Stimulated activated naive CD4-positive, alpha-beta T cell (primary cell): ENCODE measurements at places on chromosomes 16 and 17.

GRCh38 chr17:17540935-17541639 lies 44.9 kb upstream of the RASD1 start:
- no peak for DNase-seq

GRCh38 chr17:16926571-16927451 lies 45.1 kb downstream of the TNFRSF13B start:
- DNase-seq, result no peak

DNA sequence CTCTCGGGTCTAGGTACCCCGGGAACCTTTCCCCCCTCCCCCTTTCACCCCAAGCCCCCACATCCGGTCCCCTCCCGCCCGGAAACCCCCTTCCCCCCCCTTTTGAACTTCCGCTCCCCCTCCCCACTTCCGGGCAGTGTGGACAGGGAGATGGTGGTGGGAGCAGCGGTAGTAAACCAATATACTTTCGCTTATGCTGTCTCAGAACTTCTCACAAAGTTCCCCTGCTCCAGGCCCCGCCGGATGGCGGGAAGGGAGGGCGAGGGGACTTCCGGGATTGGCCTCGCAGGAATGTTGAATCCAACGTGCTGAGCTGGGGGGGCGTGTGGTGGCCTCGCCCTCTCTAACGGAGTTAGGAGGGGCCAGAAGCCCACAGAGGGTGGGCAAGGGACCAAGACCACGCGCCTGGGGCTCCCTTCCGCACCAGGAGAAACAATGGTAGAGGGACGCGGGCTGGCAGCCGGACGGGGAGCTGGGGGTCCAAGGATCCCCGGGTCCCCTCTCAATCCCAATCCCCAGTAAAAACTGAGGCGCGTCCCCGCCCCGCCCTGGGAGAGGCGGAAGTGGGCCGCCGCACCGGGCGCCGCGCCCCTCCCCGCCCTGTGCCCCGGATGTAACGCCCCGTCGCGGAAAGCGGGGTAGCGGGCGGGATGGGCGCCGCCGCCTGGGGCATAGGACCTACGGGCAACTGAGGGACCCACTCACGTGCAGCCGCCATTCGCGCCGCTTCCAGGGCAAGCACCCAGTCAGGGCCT lies 742 bp downstream of the PFN1 start:
- peak; percentile 81 for DNase-seq

GRCh38 chr16:23316634-23317265 lies 14.6 kb downstream of the SCNN1B start:
- DNase-seq, result no peak

- no peak for DNase-seq
Observed at GRCh38 chr16:75402821-75403475, 30.4 kb downstream of the CFDP1 start.

GRCh38 chr17:9936095-9936494 lies 31.0 kb upstream of the RCVRN start:
- no peak for DNase-seq

GRCh38 chr17:2563061-2563460 lies 30.4 kb upstream of the PAFAH1B1 start:
- DNase-seq, result no peak

DNA sequence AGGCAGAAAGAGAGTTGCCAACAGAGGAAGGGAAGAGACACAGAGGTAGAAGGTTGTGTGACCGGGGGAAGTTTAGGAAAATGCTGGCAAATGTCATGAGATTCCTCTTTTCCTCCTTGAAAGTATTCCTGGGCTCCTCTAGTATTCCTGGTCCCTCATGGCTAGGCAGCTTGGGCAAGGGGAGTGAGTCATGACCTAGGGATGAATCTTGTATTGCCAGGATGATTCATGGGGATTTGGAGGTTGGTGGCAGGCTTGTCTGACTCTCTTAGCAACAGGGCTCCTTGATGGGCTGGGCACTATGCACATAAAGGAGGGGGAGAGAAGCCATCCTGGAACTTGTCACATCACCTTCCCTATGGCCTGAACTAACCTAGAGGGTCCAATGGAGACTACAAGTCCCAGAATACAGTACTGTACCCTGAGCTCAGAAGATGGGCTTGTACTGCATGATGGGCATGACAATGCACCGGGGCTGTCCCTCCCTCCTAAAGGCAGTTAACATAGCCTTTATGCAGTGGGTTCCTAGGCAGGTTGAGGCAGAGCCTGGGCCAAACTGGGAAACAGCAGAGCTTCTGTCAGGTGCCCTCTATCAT lies 2.1 kb upstream of the SEZ6 start:
- no peak for DNase-seq

DNA sequence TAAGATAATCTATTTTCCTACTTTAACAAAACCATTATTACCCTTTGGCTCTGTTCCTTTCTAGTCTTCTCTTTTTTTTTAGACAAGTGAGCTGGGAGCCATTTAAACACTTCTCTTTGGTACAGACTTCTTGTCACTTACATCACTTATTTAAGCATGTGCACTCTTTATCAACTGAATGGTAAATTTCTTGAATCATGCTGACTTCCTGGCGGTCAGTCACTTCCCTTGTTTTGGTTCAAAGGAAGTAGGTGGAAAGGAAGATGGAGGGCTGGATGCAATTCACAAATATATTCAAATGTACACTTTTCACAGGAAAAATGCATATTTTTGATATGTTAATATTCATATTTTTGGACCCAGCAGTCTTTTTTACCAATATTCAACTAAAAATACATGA lies 97.1 kb downstream of the ITFG1 start:
- DNase-seq, result no peak

DNA sequence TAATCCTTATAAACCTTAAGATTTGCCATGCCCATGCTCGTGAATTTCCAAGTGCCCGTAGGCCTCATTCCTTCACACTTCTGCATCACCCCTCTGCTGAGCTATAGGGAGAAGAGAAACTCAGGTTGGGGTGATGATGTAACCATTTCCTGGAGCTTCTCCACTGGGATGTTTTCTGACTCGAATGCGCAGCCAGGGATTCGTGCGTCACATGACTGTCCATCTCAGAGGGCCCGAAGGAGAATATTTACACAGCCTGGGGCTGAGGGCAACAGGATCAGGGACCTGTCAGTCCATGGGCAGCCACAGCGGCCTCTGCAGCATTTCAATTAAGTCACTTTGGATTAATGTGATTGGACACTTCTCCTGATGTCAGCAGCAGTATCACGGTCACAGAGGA lies 8.7 kb downstream of the GSG1L2 start:
- DNase-seq, result no peak

GRCh38 chr16:192686-193085 lies 12.4 kb downstream of the HBQ1 start:
- no peak for DNase-seq

DNA sequence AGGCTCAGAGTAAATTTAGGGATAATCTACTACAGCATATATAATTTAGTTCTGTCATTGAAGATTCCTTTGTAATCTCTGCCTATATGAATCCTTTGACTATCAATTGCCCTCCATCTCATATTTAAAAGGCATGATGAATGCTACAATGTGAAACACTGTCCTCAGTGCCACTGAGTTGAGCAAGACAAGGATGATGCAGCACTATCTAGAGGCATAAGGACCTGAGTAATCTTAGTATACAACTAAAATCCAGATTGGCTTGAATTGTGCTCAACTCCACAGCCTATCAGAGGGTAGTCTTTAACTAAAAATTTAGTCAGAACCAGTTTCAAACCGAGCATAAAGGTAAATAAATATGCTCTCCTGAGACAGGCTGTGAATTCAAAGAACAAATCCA lies 11.6 kb upstream of the STRADA start:
- DNase-seq, result no peak

GRCh38 chr16:59168461-59169114 lies 434.5 kb upstream of the GOT2 start:
- no peak for DNase-seq

DNA sequence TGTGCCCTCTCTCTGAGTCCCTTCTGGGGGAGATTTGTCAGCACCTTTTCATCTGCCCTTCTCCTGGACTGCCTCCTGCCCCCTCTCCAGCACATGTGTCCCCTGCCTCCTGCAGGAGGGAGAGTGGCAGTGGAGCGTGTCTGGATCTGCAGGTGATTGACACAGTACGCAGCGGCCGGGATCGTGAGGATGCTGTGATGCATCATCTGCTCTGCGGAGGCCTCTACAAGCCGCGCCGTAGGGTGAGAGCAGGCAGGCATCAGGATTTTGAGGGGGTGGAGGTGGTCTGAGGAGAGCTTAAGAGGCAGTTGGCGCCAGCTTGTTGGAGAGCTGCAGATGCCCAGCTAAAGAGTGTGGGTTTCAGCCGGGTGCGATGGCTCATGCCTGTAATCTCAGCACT lies 10.9 kb downstream of the SLC9A5 start:
- DNase-seq, result no peak

DNA sequence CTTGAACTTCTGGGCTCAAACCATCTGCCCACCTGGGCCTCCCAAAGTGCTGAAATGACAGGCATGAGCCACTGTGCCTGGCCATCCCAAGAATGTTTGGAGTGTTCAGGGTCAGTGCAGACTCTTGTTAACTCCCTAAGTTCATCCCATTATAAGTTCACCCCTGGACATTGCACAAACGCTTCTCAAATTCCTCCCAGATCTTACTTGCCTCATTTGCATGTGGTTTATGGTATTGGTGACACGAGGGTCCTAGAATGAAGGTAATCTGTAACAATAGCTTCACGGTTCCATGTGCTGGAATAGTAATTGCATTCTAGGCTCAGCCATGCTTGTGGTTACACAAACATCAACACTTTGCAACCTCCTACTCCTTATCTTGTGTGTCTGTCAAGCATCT lies 5.0 kb upstream of the CCDC42 start:
- DNase-seq, result no peak
